ENCODE measurements at places on chromosomes 6 and 20. TPM values are rescaled to one million over a fixed set of nuclear protein-coding genes. Genes with fewer than 3 reads are reported as not detected.
A peak's percentile ranks its signal among the peaks of the same experiment; 100 is the strongest.

- no peak overlapping the region for H3K27ac ChIP-seq
- no peaks in the 10 kb centered on the region for H3K36me3 ChIP-seq
- H3K4me1 ChIP-seq, result no peaks in the 10 kb centered on the region
- no peak for DNase-seq
- no peaks in the 10 kb centered on the region for H3K27me3 ChIP-seq
- H3K4me3 ChIP-seq, result no peak overlapping the region
Measured at GRCh38 chr6:5930143-5930770, 76.5 kb downstream of the NRN1 start.

Gene SPATS1
- total RNA-seq, result not detected

DNA sequence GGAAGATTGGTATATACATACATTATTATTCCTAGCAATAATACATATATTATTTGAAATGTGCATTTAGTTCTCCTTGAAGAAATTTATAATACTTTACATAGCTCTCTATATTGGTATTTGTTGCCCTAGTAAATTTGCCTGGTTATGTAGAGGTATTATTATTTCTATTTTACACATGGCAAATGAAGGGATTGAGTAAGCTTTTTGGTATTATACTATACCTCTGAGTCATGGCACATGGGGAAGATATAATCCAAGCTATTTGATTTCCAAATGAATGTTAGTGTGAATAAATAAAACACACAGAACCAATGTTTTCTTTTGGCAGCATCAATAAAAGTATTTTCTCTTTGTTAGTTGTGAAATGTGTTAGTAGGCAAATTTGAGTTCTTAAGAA, 409.6 kb upstream of the SLC35B3 start:
- no peak overlapping the region for H3K4me3 ChIP-seq
- H3K27me3 ChIP-seq, result no peaks in the 10 kb centered on the region
- no peak overlapping the region for H3K27ac ChIP-seq
- H3K36me3 ChIP-seq, result no peaks in the 10 kb centered on the region
- no peaks in the 10 kb centered on the region for H3K4me1 ChIP-seq

Gene PRR18
- total RNA-seq, result 0.77 TPM

DNA sequence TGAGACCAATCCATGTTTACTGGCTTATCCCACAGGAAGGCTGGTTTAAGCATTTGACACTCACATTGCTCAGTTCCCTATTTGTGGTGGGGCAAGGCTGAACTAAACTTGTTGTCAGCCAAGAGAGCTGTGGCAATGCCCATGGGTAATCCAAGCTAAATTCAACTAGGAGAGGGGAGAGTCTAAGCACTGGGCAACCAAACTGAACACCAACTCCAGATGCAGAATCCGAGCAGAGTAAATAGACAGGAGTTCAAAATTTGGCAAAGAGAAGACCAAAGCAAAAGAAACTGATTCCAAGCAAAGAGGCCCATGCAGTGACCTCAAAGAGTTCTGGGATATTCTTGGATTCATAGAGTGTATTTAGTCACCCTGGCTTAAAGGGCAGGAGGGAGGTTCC, 106.5 kb upstream of the NT5E start:
- no peak overlapping the region for H3K4me3 ChIP-seq
- H3K27me3 ChIP-seq, result no peaks in the 10 kb centered on the region
- no peaks in the 10 kb centered on the region for H3K4me1 ChIP-seq
- no peaks in the 10 kb centered on the region for H3K36me3 ChIP-seq
- DNase-seq, result no peak

- H3K27me3 ChIP-seq, result no peaks in the 10 kb centered on the region
- no peaks in the 10 kb centered on the region for H3K36me3 ChIP-seq
- no peak for DNase-seq
- H3K27ac ChIP-seq, result no peak overlapping the region
- H3K4me3 ChIP-seq, result no peak overlapping the region
Measured at GRCh38 chr20:46371656-46372055, 34.8 kb downstream of the ELMO2 start.

GRCh38 chr6:5718231-5718947, 288.3 kb downstream of the NRN1 start:
- H3K36me3 ChIP-seq, result no peaks in the 10 kb centered on the region
- H3K27me3 ChIP-seq, result no peaks in the 10 kb centered on the region
- no peaks in the 10 kb centered on the region for H3K4me1 ChIP-seq
- DNase-seq, result no peak
- no peak overlapping the region for H3K27ac ChIP-seq

DNA sequence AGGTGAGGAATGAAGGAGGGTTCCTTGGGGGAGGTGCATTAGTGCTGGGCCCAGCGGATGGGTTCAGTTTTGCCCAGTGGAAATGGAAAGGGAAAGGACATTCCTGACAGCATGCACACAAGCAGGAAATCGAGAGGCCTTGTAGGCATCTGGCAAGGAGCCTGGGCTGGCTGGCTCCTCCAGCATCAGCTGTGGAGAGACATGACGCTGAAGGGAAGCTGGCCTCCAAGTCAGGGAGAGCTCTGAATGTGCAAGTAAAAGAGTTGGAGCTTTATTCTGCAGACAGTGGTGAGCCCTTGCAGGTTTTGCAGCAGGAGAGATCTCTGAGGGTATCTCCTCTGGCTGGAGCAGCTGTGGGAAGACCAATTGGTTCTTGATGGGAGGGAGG, 154.3 kb downstream of the MRPL14 start:
- H3K27me3 ChIP-seq, result no peaks in the 10 kb centered on the region
- peak overlapping the region; percentile 92 for H3K27ac ChIP-seq
- no peak overlapping the region for H3K4me3 ChIP-seq

Gene GNRH2
- total RNA-seq, result 27.0 TPM
